ENCODE measurements at places on chromosomes 4 and X. TPM values are rescaled to one million over a fixed set of nuclear protein-coding genes. Genes with fewer than 3 reads are reported as not detected.

NAT8L gene
- 3.3 TPM for total RNA-seq

GPC3 gene
- 805 TPM for total RNA-seq

PDCL2 gene
- not detected for total RNA-seq

GRCh38 chr4:37645736-37646135, 40.4 kb downstream of the RELL1 start:
- no peak overlapping the region for H3K4me3 ChIP-seq
- peaks cover 50% of the 10 kb centered on the region for H3K4me1 ChIP-seq
- H3K27ac ChIP-seq = no peak overlapping the region

FRG2 gene
- total RNA-seq = not detected

TLR1 gene
- total RNA-seq = 0.11 TPM

- H3K36me3 ChIP-seq = no peaks in the 10 kb centered on the region
- no peaks in the 10 kb centered on the region for H3K27me3 ChIP-seq
- no peak for DNase-seq
- H3K4me1 ChIP-seq = no peaks in the 10 kb centered on the region
- no peak overlapping the region for H3K4me3 ChIP-seq
- no peak overlapping the region for H3K27ac ChIP-seq
Measured at GRCh38 chr4:134691915-134692314, 490.3 kb upstream of the PABPC4L start.

GRCh38 chrX:31298916-31299315, 227.1 kb upstream of the FTHL17 start:
- no peaks in the 10 kb centered on the region for H3K36me3 ChIP-seq
- no peaks in the 10 kb centered on the region for H3K4me1 ChIP-seq
- H3K27ac ChIP-seq = no peak overlapping the region
- no peak overlapping the region for H3K4me3 ChIP-seq
- no peaks in the 10 kb centered on the region for H3K27me3 ChIP-seq
- DNase-seq = no peak

PAGE5 gene
- not detected for total RNA-seq

DNA sequence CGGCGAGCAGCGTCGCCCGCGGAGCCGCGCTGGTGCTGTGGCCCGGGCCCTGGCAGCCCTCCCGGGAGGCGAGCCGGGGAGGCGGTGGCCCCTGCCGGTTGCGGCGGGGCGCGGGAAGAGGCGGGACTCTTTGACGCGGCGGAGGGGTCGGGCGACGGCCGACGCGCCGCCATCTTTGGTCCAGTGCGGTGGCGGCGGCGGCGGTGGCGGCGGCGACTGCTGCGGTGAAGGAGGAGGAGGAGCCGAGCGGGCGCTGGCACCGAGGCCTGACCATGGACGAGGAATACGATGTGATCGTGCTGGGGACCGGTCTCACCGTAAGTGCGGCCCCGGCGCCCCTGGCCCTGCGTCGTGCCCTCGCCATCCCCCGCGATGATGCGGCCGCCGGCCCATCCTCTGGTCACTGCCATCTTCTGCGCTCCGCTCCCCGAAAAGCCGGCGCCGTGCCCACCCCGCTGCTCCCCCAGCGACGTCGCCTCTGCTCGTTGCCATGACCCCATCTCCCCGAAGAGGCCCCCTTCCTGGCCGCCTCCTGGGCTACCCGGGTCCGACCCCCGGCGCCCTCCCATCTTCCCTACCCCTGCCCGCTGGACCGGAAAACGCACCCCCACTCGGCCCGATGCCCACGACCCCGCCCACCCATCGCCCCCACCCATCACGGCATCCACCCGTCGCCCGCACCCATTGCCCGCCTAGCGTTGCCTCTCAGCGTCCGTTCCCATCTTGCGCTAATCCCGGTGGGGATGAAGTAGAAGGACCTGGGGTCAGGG, at the start of gene GDI1:
Gene GDI1, plus strand, starts transcription at position 172 of the 770 bp plus-strand sequence. Its CDS starts 101 bp downstream, at position 273.
- H3K4me1 ChIP-seq = peaks cover 8% of the 10 kb centered on the region
- no peaks in the 10 kb centered on the region for H3K27me3 ChIP-seq
- H3K27ac ChIP-seq = peak within 1 kb of the TSS; percentile 46
- no peak for DNase-seq
- H3K4me3 ChIP-seq = peak within 1 kb of the TSS; percentile 72

GRCh38 chrX:26146024-26146423, 7.9 kb downstream of the MAGEB18 start:
- no peaks in the 10 kb centered on the region for H3K36me3 ChIP-seq
- no peaks in the 10 kb centered on the region for H3K4me1 ChIP-seq
- no peaks in the 10 kb centered on the region for H3K27me3 ChIP-seq
- H3K27ac ChIP-seq = no peak overlapping the region
- no peak for DNase-seq

ZNF157 gene
- not detected for total RNA-seq

DNA sequence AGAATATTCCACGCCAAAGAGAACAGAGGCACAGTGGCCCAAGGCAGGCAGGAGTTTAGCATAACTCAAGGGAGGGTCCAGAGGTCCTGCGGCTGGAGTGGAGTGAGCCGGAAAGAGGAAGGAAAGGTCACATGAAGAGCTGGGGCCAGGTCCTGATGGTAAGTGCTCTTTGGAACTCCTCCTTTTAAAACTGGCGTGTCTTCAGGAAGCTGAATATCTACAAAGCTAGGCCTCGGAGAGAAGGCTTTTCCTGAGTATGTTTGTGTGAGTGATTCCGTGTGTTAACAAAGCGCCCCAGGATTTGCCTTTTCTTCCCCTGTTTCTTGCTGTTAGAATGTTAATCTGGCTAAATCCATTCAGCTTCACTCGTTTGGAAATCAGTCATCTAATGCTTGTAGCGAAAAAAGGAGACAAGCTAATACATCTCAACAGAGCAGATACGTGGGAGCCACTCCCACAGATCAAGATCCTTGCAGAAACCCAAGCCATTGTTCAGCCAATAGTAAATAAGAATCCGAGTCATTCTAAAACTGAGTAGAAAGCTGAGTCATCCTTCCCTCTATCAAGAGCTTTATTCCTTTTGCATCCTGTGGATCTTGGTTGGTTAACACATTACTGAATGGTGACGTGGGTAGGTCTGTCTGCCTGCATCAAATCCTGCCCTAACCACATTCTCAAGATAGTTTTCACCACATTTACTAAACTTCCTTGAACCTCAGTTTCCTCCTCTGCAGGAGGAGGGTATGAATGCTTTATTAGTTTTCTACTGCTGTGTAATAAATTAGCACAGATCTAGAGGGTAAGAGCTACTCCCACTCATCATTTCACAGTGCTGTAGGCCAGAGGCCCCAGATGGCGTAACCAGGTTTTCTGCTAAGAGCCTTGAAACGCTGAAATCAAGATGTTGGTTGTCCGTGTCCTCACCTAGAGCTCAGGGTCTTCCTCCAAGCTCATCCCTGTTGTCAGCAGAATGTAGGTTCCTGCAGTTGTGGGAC, 43.2 kb upstream of the RBM47 start:
- H3K4me1 ChIP-seq = peaks cover 42% of the 10 kb centered on the region
- peak; percentile 57 for DNase-seq
- H3K27ac ChIP-seq = peak overlapping the region; percentile 70
- H3K27me3 ChIP-seq = no peaks in the 10 kb centered on the region

TLL1 gene
- not detected for total RNA-seq

Measured in HepG2 (cell line).